ENCODE measurements at places on chromosomes 7 and 10.

- no peak for DNase-seq
These were observed 25.8 kb downstream of the MACC1 start for GRCh38 chr7:20191391-20191869.

GRCh38 chr7:147279514-147279913, 1162.9 kb downstream of the CNTNAP2 start:
- DNase-seq: no peak

DNA sequence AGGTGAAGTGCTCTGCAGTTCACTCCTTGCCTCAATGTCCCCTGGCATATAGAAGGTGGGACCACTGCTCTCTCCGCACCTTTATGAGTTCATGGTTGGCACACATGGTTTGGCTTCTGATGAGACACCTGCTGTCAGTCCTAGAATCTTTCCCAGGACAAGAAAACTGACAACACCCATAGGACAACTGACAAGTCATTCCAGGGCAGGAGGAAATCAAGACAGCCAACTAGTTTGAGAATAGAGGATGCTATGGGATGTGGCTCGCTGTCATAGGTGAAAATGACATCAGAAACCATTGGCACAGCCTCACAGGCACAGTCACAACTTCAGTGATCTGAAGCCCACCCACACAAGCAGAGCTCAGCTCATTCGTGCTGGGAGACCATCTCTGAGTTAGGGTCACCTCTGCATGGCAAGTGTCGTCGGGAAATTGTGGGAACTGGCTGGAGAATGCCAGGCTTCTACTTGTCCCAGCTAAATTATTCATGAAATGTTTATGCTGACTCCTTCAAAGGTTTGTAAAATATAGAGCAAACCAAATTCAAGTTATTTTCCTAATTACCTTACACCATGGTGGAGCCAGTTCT, 762.4 kb downstream of the GRID1 start:
- no peak for DNase-seq

GRCh38 chr7:85765698-85766298, 578.9 kb upstream of the SEMA3D start:
- no peak for DNase-seq

- DNase-seq: no peak
These were observed 267.8 kb downstream of the BICC1 start for GRCh38 chr10:58780476-58780875.

DNA sequence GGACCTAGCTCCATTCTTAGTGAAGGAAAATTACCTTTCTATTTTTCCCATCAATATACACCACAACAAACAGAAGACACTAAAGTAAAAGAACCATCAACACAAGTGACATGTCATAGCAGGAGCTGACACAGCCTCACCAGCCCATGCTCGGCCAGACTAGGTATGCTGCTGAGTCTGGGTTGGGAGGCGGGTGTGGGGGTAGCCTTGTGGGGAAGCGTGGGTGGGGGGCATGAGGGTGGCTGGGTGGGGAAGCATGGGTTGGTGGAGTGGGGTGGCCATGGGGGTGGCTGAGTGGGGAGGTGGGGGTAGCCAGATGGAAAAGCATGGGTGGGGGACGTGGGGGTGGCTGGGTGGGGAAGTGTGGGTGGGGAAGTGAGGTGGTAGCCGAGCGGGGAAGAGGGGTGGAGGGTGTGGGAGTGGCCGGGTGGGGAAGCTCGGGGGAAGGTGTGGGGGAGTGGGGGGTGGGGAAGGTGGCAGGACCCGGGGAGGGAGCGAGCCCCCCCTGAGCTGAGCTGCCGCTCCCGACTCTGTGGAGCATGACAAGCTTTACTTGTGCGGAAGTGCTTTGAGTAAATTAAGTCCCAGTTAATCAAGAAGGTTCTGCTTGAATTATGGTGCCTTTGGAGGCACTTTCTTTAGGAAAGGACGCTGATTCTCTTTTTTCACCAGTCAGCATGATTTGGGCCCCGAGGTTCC, 294.6 kb upstream of the ZNF32 start:
- DNase-seq: no peak

GRCh38 chr7:1290026-1290678, 57.5 kb downstream of the UNCX start:
- DNase-seq: no peak

DNA sequence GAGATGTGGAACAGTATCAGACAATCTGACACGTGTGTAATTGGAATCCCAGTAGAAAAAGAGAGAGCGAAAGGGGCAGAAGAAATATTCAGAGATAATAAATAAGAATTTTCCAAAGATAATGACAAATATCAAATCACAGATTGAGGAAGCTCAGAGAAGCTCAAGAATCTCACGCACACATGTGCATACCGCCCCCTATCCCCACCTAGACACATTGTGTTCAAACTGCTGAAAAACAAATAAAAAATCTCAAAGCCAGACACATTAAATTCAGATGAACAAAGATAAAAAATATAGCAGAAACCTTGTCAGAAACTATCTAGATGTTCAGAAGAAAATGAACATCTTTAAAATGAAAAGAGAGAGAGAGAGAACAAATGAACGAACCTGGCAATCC, 17.2 kb downstream of the SFR1 start:
- DNase-seq: no peak

- DNase-seq: no peak
These were observed 14.9 kb downstream of the ZC3HAV1 start for GRCh38 chr7:139094596-139094995.

- no peak for DNase-seq
These were observed 214.6 kb upstream of the TMEM72 start for GRCh38 chr10:44696496-44696895.

DNA sequence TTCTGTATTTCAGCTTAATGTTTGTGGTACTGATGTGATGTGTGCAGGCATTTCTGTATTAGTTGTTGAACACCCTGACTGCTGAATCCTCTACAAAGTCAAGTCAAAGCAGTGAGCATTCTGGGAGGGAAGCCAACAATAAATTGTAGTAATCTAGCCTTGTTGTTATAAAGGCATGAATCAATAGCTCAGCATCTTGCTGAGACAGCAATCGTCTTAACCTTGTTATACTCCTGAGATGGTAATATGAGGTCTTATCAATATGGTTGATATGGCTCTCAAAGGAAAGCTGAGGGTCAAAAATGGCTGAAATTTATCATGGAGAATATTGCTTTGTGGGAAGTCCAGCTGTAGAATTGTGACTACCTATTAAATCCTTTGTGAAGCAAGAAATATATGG, 299.4 kb downstream of the DNAJB9 start:
- DNase-seq: no peak

DNA sequence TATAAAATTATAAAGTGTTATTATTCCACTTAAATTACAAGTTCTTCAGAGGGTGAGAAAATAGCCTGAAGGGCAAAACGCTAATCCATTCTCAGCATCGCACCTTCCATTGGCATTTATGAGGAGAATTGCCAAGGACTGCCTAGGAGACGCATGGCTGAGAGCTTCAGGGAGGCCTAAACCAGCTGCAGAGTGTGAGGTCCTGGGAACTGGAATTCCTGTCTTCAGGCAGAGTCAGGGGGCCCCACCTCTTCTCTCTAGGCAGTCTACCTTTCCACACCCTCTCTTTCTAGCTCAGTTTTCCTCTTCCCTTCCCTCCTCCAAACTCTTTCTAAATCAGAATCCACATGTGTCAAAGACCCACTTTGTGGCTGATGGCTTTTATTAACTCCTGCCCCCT, 35.3 kb downstream of the LRRC72 start:
- DNase-seq: no peak

DNA sequence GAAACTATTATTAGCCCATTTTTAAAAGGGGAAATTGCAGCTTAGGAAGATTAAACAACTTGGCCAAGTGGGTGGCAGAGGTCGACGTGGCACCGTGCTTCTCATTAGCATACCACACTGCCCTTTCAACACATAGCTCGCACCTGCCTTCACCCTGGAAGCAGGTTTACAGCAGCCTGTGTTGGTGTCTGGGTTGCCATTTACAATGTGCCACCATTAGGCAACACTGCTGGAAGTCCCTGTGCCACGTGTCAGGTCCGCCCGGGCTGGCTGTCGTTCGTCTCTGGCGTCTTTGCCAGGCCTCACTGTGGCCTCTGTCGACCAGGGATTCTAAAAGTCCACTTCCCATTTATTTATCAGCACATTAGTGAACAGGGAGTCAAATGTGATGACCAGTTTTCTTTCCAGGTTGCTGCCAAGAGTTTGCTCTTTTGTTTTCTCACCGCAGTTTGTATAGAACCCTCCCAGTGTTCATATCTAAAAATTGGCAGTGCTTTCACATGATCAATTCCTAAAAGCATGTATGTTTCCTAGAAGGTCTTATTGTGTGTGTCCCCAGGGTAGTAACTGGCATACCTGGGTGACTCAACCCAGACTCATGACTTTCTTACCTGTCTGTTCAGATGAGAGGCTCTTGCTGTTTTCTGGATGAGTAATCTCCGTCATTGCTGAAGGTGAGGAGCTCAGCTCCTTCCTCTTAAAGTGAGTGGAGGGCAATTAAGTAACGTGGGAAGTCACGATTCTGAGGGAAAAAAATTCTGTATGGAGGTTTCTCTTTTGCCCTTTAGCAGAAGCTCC, 9.2 kb downstream of the INSIG1 start:
- DNase-seq: no peak

DNA sequence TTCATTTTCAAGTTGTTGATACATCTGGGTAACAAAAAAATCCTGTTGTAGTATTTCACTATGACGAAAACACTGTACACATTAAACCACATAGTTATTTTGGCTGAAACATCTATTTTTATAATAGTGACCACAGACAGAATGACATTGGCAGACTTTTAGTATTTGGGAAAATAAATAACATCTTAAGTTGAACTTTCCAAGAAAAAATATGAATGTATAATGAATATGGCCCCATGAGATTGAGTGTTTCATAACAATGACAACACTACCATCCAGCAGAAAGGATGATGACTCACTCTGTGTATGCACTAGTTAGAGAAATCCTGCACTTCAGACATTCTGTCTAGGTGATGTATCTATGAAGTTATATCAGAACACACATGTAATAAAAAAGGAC, 118.1 kb downstream of the SEMA3D start:
- DNase-seq: no peak

- DNase-seq: no peak
These were observed 23.3 kb upstream of the PCGF5 start for GRCh38 chr10:91197127-91197526.

DNA sequence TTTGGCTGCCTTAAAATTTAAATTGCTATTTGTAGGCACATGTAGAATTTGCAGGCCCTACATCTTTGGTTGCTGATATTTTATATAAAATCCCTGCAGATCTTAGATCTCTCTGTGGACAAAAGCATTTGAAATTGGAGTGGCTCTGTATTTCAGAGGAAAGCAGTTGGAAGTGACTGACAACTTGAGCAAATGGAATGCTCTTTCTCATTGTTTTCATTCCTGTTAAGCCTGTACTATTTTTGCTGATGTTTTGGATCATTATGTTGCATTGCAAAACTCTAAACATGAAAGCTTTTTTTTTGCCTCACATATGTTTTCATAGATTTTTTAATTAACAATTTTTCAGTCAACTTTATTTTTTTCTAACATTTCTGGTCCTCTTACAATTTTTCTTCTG, 251.2 kb upstream of the MDFIC start:
- DNase-seq: no peak

DNA sequence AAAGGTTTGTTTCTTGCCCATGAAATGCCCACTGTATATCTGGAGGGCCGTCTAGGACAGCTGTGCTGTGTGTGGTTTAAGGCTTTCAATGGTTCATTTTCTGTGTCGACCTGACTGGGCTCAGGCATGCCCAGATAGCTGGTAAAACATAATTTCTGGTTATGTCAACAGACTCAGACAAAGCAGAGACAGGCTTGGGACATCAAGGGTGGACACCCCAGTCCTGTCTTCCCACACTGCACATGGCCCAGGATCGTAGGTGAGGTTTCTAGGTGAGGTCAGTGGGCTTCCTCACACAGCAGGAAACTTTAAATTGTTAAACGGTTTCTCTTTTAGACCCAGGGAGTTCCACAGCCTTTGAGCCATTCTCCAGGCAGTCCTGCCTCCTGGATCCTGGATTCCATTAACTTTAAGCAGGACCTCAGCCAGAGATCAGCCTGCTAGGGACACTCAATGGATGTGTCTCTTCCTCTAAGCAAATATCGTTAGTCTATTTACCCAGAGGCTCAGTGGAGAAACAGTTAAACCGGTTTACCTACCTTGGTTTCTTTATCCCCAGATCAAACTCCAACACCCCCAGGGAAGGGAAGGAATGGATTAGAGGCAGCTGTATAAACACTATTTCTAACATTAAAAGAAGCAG, 66.4 kb downstream of the ST8SIA6 start:
- no peak for DNase-seq

GRCh38 chr7:20282959-20283358, 47.7 kb upstream of the ITGB8 start:
- DNase-seq: no peak

GRCh38 chr7:116717137-116717536, 45.1 kb downstream of the MET start:
- DNase-seq: no peak

GRCh38 chr10:14332903-14333302, 2.2 kb upstream of the FRMD4A start:
- no peak for DNase-seq

DNA sequence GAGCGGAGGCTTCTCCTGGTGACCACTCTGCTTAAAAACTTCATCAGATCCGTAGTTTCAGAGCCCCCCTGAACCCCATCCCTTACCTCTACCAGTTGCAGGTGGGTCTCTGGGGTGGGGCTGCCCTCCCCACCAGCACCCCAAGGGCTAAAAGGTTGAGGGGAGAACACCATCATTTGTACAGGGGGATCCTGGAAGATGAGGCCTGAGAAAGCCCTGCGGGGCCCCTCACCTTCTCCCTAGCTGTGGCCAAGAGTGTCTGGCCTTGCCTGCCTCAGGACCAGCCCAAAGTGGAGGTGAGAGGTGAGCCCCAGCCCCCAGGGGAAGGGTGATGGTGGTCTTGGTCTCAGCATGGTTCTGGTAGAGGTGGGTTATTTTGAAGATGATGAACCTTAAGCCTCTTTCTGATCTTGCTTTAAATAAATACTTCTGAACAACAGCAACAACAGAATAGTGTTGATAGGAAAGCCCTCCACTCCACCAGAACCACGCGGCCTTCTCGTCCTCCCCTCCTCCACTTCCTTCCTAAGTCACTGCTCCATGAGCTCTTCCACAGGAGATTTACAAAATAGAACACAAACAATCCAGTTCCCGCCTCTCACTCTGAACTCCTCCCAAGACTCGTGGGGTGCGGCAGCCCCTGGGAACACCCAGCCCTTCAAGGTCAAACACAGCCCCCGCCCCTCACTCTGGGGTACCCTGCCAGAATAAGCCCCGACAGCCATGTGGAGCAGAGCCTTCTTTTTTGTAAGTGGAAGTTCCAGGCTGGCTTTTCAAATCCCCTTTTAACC, 169.1 kb downstream of the EGFR start:
- DNase-seq: no peak

DNA sequence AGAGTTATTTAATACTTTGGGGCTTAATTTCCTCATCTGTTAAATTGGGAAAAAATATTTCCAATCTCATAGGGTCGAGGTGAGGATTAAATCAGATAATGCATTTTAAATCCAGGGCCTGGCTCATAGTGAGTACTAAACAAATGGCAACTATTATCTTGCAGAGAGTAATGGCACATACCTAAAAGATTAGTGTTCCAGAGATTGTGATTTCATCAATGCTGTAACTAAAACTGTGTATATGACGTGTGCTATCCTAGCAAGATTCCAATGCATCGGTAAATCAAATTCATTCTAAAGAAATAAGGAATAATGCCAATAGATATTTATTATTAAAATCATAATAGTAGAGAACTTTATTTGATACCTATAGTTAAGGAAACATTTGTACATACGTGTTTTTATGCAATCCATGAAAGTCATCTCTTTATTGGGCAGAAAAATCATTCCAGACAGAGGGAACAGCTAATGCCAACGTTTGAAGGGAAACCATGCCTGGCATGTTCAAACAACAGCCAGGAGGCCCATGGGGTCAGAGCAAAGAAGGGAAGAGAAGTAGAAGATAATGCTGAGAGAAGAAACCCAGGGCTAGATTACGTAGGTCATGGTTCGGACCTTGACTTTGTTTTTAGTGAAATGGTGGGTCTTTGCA, 174.8 kb upstream of the AGR3 start:
- DNase-seq: no peak

All from GM12892 (cell line).